CD4-positive, alpha-beta T cell (primary cell): ENCODE measurements at places on chromosomes 3 and 15.

DNA sequence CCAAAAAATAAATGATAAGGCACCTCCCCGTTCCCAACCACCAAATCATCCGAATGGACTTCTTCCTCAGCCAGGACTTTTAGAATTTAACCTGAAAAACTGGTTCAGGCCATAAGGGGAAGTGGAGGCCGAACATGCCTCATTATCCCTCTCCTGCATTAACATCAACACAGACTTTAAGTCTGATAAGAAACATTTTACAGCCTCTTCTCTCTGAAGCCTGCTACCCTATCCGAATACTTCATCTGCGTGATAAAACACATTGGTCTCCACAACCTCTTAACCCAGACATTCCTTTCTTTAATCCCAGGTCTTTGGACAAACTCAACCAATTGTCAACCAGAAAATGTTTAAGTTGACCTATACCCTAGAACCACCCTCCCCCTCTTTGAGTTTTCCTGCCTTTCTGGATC is 850 bp upstream of the SLC41A3 start:
- no peak for DNase-seq

GRCh38 chr15:55282284-55282833 is 7.3 kb downstream of the RAB27A start:
- no peak for DNase-seq

DNA sequence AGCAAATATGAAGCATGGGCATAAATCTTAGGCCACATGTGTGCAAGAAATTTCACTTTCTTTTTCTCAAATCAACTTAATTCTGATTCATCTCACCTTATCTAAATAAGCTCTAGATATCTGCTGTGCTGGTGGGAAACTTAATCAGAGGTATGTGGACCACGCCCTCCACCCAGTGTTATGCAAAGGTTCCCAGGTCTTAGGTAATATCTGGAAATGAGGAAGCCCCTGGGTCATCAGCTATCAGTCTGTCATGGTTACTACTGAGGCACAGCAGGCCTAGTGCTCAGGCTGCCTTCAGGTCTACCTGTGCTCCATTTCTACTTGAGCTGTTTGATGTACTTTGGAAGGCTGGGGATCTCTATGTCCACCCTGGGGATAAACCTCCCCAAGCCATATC is 134.4 kb upstream of the KCNH8 start:
- no peak for DNase-seq

DNA sequence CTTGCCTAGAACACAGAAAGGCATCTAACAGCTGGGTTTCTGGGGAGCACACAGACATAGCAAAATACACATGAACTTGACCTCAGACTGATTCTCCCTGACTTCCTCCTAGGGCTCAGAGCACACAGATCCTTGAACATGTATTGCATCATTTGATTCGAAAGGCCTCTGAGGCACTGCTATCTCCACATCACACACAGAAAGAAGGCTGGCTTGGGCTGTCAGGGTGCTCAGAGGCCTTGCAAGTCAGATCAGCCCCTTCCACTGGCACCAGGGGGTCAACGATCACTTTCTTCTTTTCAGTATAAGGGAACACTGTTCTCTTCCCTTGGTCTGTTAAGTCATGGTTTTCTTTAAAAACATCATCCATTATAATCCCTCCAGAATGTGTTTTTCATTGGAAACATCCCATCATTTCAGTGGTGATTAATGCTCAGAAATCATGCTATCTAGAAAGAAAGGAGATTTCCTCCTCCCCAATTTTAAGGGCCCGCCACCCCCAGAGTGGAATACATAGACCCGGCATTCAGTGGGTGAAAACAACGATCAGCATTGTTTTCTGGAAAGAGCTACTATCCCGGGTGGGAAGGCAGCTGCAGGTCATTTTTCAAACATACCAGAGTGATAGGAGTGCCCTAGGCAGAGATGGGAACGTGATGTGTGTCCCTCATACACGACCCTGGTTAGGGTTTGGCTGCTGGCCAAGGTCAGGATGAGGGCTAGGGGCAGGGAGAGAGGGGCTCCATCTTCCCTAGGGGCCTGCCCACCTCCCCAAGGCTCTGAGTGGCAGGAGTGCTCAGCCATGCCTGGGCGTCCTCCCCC is 253.3 kb upstream of the LYSMD4 start:
- DNase-seq = no peak

DNA sequence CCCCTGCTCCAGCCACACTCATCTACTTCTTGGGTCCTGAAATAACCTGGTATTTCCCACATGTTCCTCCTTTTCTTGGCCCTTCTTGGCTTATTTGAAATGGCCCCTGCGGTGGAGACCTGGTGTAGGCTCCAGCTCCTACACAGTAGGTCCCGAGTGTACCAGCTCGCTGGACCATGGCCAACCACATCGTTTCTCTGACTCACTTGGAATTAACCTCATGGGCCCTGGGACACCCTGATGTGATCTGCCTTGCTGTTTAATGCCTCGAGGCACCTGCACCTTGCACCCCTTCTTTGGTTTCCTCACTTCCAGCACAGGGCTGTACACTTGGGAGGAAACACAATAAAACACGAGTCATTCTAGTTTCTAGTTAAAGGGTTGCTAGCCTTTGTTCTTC is 60.3 kb downstream of the FEM1B start:
- DNase-seq = no peak

DNA sequence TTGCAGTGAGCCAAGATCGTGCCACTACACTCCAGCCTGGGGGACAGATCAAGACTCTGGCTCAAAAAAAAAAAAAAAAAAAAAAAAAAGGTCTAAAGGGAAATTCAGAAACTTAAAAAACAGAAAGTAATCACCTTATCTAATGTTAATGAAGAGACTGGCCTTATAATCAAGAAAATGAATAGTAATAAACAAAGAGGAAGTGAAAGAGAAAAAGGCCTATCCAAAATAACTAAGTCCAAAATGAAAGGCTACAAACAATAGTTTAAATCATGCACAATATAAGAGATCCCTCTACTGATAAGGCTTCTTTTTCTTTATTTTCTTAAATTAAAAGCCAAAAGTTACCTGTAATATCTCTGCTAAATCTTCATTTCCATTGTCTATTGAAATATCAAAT is 37.1 kb upstream of the HDC start:
- DNase-seq = no peak

- no peak for DNase-seq
These were observed 21.2 kb upstream of the LMOD3 start for GRCh38 chr3:69143612-69144011.

DNA sequence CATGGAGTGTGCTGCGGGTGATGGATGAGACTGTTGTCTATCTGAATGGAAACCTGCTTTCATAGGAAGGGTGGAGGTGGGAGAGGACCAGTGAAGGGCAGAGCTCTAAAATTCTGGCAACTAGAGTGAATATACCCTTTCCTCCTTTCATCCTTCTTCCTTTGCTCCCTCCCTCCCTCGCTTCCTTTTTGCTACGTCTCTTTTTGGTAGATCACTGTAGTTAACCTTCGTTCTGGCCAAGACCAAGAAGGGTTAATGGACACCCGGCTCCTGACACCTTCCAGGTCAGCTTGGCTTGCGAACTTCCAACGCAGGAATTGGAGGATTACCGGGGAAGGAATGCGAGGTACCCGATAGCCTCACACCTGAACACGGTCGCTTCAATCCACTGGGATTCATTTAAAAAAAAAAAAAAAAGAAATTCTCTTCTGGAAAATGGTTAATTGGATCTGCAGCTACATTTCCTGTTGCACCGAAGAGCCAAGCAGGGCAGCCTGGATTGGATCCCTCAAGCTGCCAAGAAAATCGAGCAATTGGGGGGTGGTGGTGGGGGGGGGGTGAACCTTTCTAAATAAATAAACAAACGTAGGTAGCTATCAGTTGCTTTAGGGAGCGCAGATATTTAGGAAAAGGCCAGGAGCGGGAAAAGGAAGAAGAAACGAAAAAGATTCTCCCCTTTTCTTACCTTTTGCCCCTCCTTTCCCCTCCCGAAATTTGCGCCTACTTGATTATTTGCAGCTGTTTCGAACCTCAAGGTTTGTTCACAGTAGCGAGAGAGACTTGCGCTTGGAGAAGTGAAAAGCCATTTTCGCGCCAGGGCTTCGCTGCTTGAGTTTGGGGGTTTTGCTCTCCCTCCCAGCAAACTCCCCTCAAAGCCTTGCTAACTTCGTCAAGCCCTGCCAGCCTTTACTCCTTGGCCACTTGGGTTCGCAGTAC is 9.5 kb upstream of the NR2F2 start:
- DNase-seq = no peak
